ENCODE measurements at places on chromosomes 7 and 10.

DNA sequence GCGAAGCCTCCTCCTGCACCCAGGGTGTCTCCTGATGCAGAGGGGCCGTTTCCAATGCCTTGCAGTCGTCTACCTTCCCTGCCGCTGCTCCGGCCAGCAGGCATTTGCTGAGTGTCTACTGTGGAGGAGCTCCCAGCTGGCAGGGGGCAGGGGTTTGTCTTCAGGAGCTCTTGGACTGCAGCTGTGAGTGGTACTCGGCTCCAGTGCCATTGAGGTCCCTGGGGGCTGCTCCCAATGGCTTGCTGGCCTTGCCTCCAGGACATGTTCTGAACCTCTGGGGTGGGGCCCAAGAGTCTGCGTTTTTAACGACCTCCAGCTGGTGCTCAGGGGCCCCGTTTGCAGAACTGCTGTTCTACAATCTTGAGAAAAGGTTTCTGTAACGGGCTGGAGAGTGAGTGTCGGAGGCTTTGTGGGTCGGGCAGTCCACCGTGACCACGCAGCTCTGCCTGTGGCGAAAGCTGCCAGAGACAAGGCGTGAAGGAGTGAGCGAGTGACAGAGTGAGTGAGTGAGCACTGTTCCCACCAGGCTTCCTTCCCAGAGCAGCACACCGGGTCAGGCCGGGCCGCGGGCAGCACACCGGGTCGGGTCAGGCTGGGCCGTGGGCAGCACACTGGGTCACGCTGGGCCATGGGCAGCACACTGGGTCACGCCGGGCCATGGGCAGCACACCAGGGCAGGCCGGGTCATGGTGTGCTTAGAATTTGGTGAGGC, 520.2 kb downstream of the PTPRN2 start:
- no peak for DNase-seq

DNA sequence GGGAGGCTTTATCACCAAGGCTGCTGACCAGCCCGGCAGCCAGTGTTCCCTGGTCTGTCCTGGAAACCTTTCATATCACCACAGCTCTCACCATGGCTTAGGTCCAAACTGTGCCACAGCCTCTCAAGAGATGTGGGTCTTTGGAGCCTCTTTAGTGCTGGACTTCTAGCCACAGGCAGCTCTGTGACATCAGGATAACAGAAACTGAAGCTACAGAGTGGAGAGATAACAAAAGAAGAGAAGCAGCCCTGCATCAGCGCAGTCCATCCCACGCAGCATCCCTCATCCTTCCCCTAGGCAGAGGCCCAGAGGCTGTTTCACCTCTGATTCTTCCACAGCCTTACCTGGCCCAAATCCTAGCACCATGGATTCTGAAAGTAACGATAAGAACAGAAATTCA, 187.9 kb upstream of the KMT2E start:
- no peak for DNase-seq

- no peak for DNase-seq
Observed at GRCh38 chr7:109456116-109456515, 886.4 kb downstream of the DNAJB9 start.

- DNase-seq, result no peak
Observed at GRCh38 chr10:44958196-44958897, 1.3 kb upstream of the RASSF4 start.

- no peak for DNase-seq
Observed at GRCh38 chr7:81693080-81693479, 76.8 kb downstream of the HGF start.

DNA sequence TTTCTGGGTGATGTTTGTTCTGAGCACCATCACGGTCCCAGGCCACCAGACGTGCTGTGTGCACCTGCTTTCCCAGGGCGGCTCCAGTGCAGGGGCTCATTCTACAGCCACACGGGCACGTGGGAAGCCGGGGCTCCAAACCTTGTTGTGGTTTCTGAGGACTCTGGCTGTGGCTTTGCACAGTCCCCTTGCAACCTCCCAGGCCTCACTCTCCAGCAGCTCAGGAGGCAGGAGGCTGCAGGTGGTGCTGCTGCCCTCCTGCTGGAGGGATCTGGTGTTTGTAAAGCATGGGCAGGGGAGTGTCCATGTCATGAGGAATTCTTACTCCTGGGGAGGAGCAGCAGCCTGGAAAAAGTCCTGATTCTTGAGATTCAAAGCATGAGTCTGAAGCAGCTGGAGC, 54.3 kb downstream of the INSYN2A start:
- no peak for DNase-seq

DNA sequence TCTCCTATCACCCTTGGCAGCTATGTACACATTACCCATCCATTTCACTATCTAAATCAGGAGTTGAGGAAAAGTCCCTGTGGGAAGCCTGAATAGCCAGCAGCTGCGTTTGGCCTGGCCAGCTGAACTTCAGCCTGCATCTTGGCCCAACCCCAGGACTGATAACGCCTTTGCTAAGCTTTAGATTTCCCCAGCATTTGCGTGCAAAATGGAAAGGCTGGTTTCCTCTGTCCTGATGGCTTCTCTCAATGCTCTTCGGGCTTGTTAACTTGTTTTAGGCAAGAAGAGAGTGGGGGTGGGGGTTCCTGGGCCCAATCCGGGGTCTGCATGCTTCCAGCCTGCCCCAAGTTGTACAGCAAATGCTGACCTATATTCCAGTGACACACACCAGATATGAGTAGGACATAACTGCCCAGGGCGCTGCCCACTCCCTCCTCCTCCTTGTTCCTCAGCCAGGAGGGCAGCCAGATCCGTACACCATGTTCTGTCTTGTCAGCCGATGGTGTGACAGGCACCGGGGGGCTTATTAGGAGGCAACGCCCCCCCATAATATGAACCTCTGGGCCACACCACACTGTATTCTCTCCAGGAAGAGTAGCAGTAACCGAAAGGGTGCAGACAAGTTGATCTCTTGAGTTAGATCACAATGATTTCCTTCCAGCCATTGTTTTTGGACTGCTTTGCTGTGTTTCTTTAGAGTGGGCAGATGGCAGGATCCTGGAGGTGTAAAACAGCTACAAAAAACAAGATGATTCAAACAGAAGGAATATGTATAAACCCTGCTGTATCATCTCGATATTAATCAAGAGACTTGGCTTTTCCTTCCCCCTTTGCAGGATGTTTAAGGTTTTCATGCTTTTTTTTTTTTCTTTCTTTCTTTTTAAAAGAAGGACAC, 339.0 kb downstream of the RNLS start:
- peak; percentile 8 for DNase-seq

DNA sequence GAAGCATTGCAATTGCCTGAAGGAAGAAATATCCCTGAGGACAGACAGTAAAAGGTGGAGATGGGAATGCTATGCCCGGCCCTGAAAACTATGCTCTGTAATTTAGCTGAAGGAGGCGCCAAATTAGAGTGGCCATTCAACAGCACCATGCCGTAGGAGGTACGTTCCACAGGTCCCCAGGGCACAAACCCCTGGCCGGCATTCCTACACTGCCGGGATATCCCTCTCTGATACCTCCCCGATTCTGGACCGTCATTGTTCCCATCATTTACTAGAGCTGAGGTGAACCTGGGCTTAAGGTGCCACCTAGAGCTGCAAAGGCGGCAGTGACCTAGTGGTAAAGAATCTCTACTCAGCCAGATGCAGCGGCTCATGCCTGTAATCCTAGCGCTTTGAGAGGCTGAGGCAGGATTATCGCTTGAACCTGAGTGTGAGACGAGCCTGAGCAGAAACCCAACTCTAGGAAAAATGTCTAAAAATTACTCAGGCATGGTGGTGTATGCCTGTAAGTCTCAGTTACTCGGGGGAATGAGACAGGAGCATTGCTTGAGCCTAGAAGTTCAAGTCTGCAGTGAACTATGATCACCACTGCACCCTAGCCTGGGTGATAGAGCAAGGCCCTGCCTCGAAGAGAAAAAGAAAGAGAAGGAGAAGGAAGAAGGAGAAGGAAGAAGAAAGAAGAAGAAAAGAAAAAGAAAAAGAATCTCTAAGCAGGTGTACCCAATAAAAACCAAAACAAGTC, 53.0 kb upstream of the TNKS2 start:
- no peak for DNase-seq

GRCh38 chr7:137007001-137007694, 138.7 kb downstream of the CHRM2 start:
- DNase-seq, result no peak

DNA sequence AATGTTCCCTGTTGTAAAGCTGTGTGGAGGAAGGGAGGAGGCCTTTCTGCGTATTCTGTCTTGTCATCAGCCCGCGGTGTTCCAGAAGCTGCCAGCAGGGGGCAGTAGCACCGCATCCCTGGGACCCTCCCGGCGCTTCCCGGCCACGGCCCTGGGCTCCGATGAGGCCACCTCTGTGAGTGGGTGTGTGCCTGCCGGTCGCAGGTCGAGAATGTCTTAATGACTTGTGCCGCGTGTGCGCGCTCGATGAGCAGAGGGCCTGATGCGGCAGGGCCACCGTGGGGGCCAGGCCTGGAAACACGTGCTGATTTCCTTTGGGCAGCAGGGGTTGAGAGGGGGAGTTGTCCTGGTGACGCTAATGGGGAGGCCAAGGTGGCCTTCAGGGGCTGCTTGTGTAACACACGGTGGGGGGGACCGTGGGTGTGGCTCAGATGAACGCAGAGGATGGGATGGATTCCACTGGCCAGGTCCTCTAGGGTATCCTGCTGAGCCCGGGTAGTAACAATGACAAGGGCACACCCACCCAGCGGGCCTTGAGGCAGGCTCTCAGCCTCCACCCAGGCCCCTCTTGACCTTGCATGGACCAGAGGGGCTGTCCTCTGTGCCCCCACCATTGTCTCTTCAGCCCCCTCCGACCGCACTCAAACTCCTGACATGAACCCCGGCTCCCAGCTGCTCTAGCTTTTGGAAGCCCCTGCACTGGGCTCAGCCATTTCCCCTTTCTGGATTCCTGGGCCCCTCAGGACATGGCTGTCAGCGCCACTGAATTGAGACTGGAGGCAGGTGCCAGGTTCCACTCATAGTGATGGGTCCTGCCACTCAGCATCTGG, 135.9 kb upstream of the PODXL start:
- DNase-seq, result peak; percentile 53

DNA sequence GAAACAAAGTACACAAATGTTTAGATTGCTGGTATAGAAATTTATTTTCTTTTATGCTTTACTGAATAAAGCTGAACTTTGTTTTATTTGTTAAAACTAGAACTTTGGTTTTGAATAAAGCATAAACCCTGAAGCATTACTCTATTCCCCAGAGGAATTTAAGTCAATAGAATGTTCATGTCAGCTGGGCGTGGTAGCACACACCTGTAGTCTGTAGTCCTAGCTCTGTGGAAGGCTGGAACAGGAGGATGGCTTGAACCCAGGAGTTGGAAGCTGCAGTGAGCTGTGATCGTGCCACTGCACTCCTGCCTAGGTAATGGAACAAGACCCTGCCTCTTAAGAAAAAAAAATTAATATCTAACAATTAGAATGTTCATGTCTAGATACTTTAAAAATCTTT, 139.0 kb upstream of the ASAH2 start:
- no peak for DNase-seq

DNA sequence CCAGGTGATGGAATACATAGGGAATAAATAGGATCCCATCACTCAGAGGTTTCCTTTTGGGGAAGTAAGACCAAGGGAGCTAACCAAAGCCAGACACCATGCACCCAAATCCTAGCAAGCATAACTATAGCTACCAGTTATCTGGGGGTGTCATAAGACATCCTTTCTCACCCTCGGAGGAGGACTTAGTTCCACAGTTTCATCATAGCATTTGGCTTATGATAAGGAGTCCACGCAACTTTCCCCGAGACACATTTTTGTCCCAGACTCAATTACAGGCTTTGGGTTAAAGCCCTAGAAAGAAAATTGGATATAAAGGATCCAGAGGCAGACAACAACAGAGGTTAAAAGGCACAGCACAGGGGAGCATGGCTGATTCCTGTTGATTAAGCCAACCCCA, 442.9 kb downstream of the HTR7 start:
- DNase-seq, result no peak

Data from kidney capillary endothelial cell (primary cell).